CD4-positive, alpha-beta T cell treated with Interleukin-6 at 100 ng/mL for 8 hours (primary cell): ENCODE measurements at places on chromosomes 12 and 14.

DNA sequence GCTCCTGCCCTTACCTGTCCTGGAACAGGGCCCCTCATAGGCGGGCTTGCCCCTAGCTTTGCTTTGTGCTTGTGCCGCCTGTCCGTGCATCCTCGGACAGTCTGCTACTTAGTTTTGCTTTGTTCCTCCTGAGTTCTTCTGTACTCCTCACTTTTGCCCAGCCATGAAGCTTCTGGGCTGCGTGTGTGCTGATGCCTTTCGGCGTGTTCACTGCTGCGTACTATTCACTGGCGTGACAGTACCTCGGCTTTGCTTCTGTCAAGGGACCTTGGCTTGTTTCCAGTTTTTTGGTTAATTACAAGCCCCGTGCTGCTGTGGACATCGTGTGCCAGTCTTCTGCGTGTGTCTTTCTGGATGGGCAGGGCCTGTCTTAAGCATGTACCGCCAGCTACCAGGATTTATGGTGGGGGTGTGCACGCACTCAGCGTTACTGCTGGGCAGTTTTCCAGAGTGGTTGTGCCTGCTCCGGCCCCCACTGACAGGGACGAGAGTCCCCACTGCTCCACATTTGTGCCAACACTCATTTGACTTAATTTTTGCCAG lies 2.5 kb downstream of the PACS2 start:
- no peak for DNase-seq

- DNase-seq, result no peak
These were observed 221.7 kb downstream of the ALG10B start for GRCh38 chr12:38538319-38538718.

GRCh38 chr12:66663611-66664010 lies 15.3 kb downstream of the GRIP1 start:
- no peak for DNase-seq

GRCh38 chr12:1799882-1800400 lies 20.4 kb upstream of the LRTM2 start:
- DNase-seq, result no peak
